Activated CD8-positive, alpha-beta memory T cell treated with anti-CD3 and anti-CD28 coated beads for 24 hours (primary cell): ENCODE measurements at places on chromosomes 7 and 10.

GRCh38 chr7:57343901-57344622 is 105.9 kb upstream of the ZNF716 start:
- no peak for DNase-seq

DNA sequence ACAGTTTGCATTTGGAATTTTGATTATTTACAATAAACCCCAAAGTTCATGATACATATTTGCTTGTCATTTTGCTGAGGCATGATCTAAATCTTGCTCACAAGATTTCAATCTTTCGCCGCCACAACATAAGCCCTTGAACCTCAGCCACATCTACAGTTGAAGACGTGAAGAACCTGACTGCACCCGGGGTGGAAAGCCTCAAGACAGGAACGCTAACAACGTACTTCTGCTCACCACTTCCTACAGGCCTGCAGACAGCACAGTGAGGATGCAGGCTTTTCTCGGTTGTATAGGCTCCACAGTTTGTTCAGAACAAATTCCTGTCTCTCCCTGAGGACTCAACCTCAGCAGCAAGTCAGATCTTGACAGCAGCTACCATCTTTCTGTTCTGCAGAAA is 393.8 kb upstream of the PRKCQ start:
- no peak for DNase-seq

- peak; percentile 61 for DNase-seq
These were observed 1.8 kb downstream of the PFKFB3 start for GRCh38 chr10:6204341-6205191.

GRCh38 chr10:73802276-73802991 is 9.0 kb downstream of the NDST2 start:
- no peak for DNase-seq

DNA sequence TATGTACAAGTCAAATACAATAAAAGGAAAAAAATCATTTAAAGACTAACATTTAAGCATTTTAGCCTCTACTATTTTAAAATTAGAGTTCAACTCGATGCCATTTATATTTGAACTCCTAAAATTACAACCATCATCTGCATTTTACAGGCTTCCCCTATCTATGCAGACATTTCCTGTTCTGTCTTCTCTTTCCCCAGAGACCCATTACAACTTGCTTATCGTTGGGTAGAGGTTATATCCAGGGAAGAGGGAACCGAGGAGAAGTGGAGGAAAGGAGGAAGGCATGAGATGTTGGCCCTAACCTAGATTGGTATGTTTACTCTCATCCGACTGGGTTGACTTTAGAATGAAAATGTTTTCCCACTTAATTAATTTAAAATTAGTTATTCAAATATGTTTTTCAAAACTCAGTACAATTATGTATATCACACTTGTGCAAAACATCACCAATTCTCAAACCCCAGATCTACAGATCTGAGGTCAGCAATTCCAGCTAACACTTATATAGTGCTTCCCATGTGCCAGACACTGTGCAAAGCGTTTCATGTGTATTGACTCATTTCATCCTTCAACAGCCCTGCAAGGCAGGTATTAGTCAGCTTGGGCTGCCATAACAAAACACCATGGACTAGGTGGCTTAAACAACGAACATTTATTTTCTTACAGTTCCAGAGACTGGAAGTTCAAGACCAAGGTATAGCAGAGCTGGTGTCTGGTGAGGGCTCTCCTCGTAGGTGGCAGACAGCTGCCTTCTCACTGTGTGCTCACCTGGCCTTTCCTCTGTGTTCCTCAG is 27.3 kb upstream of the HERPUD2 start:
- DNase-seq, result no peak

DNA sequence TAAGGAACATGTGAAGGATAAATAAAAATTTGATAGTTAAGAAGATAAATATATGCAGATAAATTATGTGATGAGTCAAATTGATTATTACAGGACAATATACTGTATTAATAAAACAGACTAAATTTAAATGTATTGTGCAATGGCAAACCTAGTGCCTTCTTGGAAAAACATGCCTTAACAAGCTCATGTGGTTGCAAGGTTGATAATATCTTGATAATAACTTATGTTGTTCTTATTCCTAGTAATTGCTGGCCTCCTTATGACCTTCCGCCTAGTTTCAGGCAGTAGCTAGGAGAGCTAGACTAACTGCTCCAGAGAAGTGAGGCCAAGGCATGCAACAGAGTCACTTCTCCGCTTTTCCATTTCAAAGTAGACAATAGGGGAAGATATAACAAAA is 7.6 kb upstream of the RAB11FIP2 start:
- DNase-seq, result no peak

DNA sequence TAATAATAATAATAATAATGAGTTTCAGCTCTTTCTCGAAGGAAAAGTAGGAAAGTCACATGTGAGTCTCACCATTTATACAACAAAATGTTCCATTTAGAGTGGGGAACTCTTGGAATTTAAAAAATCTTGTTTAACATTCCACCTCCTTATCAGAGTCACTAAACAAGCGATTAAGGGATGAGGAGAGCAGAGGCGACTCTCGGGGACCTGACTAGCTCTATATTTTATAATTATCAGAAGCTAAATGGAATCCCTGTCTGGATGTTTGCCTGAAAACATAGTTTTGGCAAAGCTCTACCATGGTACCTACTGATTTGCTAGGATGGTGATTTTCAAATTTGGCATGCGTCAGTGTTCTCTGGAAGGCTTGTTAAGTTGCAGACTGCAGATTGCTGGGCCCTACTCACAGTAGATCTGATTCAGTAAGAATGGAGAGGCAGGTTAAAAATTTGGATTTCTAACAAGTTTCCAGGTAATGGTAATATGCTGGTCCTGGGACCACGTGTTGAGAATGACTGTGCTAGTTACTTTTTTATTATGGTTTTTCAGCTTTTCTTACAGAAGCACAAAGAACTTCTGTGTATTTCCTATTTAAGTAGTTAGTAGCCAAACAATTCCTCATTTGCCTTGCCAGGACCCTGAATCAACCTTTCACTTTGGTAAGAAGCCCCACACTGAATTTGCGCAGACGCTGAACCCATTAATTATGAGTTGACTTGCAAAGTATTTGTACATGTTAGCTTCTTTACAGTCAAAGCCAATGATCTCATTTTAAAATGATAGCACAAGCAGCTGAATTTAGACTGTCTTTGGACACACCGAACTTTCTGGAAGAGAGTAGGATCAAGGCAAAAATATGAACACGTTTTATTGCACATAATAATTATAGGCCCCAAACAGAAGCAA is 39.5 kb downstream of the CPED1 start:
- no peak for DNase-seq

DNA sequence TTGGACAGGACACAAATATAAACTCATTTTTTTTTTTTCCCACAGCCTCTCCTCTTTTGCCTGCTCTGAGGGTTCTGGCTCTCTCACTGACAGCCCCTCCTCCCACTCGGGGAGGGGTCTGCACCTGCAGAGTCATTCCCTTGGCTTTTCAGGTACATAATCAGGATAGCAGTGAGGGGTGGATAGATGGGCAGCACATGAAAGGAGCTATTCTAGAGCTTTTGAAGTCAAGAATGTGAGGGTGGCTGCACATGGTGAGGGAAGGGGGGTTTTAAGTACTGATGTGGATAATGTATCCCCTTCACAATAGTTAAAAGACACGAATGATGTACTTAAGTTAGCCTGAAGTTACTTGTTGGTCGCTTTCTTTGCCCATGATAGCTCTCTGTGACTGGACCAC is 76.2 kb downstream of the CFAP58 start:
- DNase-seq, result no peak

DNA sequence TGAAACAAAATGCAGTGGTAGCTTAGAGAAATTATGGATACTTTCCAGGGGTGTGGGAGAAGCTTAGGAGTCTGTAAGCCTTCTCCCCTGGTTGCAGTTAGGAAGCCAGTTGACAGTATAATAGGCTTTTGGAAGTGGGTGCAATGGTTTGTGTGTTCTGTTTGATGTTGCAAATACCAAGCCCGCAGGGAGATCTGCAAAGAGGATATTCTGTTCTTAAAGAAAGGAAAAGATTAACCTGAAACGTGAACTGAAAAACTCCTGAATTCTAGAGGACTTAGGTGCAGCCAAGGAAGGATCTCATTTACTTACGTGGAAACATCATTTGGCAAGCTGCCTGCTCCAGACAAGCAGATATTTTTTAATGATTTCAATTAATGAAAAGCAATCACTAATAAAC is 496.6 kb downstream of the AUTS2 start:
- DNase-seq, result no peak

GRCh38 chr7:45564886-45565455 is 9.2 kb upstream of the ADCY1 start:
- no peak for DNase-seq

GRCh38 chr7:88071994-88072714 is 138.1 kb downstream of the ADAM22 start:
- DNase-seq, result no peak
